Mononuclear cell (primary cell): ENCODE measurements at places on chromosomes 2 and 18. TPM values are rescaled to one million over a fixed set of nuclear protein-coding genes. Genes with fewer than 3 reads are reported as not detected.

The LMAN2L gene
- total RNA-seq: 1.3 TPM

The SULT1C4 gene
- 0.21 TPM for total RNA-seq

The RAB3GAP1 gene
- 72.3 TPM for total RNA-seq

The KCNJ3 gene
- total RNA-seq: not detected

The SLC39A6 gene
- total RNA-seq: 18.1 TPM

The VWC2L gene
- under 0.01 TPM for total RNA-seq

The CPO gene
- 0.21 TPM for total RNA-seq
